CD4-positive, alpha-beta T cell treated with Interleukin-17A for 1 hour (primary cell): ENCODE measurements at places on chromosomes 16 and 17.

DNA sequence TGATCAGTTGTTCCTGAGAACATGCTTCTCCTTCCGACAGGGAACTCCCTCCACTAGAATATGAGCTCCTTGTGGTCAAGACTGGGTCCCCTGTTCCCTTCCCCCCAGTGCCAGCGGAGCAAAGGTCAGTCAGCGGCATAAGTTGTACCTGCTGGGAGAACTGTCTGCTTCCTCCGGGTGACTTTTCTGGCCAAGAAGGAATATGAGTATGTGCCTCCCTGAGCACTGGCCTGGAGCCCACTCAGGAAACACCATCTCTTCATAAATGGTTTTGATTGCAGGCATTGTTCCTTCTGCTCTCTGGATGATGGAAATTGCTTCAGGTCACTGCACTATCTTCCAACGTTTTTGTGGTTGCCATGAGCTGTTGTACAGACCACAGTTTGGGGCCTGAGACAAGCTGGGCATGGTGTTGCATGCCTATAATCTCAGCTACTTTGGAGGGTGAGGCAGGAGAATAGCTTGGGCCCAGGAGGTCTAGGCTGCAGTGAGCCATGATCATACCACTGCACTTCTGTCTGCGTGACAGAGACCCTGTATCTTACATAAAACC is 2.9 kb upstream of the P4HB start:
- no peak for DNase-seq

- peak; percentile 18 for DNase-seq
These were observed 88.3 kb upstream of the GSE1 start for GRCh38 chr16:85524630-85525419.

DNA sequence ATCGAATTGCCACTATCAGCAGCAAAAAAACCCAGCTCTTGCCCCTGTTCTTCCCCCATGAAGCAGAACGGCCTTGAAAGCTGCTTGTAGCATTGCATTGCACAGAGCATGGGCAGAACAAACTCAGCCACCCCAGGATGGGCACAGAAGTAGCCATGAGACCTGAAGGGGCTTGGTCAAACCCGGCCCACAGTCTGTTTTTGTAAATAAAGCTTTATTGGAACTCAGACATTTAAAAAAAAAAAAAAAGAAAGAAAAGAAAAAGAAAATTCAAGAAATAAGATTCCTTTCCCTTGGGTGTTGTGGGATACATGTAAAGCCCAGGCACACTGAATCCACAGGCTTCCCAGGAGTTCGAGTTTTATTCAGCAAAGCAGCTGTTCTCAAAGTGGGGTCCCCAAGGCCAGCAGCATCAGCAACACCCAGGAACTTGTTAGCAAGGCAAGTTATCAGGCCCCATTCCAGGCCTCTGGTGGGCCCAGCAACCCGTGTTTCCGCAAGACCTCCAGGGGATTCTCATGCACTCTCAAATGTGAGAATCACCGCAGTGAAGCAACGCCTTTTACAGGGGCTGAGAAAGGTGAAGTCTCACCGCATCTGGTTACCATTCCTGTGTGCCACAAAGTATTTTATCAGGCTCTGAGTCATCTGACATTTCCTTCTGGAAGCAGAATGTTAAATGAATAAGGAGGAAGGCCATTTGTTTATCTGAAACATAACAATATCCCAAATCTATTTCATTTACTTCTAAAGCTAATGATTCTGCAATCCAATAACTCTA is 108.2 kb downstream of the SLC39A11 start:
- DNase-seq = no peak

DNA sequence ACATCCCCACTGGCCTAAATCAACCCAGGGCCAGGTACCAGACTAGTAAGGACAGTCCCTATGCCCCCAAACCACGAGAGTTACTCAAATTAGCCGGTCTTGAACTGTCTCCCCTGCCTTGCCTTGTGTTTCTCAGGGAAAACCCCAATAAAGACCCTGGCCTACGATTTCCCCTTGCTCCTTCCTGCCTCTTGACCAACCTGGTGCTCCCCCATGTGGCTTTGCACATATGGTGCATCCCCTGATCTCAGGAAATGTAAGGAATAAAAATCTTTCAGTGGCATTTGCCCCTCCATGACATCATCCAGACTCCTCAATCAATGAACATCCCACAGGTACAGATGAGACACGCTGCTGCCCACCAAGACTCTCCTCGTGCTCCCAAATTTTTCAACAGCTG is 87.9 kb downstream of the ZNF18 start:
- DNase-seq = no peak

GRCh38 chr16:81996664-81997509 is 14.4 kb downstream of the SDR42E1 start:
- DNase-seq = no peak

GRCh38 chr17:67413388-67413787 is 36.3 kb downstream of the PITPNC1 start:
- DNase-seq = no peak

GRCh38 chr17:77841742-77842527 is 116.6 kb upstream of the TNRC6C start:
- DNase-seq = no peak

- DNase-seq = no peak
These were observed 281.9 kb upstream of the ASIC2 start for GRCh38 chr17:33574942-33575445.

DNA sequence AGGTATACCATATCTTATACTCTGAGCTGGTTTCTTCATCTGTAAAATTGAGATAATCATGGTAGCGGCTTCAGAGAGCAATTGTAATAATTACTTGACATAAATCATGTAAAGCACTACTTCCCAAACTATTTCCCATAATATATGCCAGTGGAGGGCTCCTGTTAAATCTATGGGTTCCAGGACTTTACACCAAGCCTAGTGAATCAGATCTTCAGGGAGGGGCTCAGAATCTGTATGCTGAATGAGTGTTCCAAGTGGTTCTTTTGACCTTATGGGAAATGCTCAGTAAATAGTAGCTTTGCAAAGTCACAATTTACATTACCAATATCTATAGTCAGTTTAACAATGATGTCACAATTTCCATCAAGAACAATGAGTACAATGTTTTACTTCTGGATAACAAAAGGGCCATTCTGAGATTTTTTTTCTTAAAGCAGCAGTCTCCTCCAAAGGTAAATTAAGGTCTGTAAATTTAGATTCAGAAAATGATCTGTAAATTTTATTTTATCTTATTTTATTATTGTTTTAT is 50.9 kb upstream of the NLK start:
- no peak for DNase-seq

- DNase-seq = no peak
These were observed 18.2 kb upstream of the GAA start for GRCh38 chr17:80083136-80083661.
